SK-MEL-5 (cell line): ENCODE measurements at places on chromosomes 5 and 9.
A peak's percentile ranks its signal among the peaks of the same experiment; 100 is the strongest.

GRCh38 chr5:147538236-147538635 lies 28.4 kb upstream of the DPYSL3 start:
- no peak for DNase-seq

DNA sequence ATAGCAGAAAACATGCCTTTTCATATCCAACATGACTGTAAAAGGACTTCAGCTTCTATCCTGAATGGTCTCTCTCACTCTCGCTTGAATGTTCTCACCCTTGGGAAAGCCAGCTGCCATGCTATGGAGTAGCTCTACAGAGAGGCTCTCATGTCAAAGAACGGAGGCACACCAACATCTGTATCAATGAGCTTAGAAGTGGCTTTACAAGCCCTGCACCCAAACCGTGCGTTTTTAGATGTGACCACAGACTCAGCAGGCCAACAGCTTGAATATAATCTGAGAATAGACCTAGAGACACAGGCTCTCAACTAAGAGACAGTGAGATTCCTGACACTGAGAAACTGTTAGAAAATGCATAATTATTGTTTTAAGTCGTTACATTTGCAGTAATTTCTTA lies 1231.6 kb upstream of the CDH9 start:
- no peak for DNase-seq

- DNase-seq: peak; percentile 8
Observed at GRCh38 chr5:135887881-135888614, 7.6 kb downstream of the IL9 start.

DNA sequence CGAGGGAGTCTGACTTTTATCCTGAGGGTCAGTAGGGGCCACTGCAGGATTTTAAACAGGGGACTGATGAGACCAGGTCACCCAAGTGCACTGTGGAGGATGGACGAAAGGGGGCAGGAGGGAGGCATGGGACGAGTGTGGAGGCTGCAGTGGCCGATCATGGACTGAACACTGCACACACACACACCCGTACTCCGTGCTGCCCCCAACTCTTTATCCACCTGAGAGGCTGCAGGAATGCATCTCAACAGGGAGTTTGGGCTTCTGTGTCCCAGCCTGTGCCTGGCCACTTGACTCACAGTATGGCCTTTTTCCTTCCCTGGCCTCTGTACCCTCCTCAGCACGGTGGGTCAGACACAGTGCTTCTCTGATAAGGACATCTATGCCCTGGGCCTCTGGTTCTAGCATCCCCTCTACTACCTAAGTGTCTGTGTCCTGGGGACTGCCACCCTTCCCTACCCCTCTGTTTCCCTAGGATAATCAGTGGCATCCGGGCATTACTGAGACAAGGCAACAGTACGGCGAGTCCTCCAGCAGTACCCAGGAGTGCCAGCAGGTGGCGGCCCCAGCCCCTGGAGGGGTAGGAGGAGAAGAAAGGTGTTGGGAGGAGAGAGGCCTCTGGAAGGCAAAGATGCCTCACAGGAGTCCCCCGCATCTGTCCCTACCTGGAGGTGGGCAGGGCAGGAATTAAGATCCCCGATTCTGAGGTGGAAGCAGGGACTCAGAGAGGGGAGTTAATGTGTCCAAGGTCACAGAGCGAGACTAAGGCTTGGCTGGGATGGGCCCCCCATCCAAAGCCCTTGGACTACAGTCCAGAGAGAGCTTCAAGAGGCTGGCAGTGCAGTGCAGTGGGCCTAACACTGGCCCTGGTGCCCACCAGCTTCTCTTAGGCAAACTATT lies 5.1 kb upstream of the CDX1 start:
- DNase-seq: peak; percentile 83

DNA sequence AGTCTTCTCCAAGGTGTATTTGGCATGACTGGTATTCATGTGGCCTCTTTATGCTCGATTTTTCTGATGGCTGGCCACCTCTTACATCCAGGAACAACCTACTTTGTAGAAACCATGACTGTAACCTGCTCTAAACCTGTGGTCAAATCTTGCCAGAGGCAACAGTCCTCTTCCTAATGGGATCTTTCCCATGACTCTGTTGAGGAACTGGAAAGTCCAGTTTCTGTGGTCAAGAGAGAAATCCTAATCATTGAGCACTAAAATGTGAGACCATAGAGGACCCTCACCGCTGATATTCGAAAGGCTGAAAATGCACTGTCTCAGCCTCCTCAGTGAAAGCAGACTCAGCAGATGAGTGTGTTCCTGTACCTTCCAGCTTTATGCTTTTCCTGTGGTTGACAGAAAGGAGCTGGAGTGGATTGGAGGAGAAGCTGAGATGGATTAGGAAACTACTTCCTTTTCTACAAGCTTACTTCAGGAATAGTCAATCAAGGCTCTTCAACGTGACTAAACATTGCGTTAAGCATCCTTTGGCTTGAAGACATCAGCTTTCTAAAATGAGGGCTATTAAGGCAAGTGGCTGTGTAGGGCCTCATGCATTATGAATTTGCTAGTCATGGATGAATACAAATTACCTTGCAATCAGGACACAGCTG lies 69.7 kb upstream of the DAPK1 start:
- DNase-seq: no peak
